ENCODE measurements at places on chromosomes 6 and 20.

DNA sequence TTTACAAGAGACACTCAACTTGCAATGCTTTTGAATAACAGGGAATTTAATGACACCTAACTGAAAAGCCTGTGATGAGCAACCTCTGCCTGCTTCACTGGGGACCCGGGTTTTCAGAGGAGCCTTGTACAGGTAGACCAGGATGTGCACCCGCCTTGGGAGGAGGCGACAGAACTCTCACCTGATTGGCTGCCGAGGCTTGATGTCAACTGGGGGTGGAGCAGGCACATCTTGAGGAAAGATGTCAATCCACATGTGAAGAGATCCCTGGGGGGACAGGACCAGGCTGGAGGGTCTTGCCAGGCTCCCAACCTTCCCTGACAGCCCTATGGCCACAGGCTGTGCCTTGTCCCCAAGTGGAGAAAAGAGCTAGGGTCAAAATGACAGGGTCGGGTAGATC lies 19.8 kb downstream of the ERGIC3 start:
- DNase-seq: peak; percentile 22

- DNase-seq: no peak
Observed at GRCh38 chr6:19444041-19444440, 393.1 kb upstream of the ID4 start.

- no peak for DNase-seq
Observed at GRCh38 chr6:72623808-72624207, 1.9 kb downstream of the KCNQ5 start.

DNA sequence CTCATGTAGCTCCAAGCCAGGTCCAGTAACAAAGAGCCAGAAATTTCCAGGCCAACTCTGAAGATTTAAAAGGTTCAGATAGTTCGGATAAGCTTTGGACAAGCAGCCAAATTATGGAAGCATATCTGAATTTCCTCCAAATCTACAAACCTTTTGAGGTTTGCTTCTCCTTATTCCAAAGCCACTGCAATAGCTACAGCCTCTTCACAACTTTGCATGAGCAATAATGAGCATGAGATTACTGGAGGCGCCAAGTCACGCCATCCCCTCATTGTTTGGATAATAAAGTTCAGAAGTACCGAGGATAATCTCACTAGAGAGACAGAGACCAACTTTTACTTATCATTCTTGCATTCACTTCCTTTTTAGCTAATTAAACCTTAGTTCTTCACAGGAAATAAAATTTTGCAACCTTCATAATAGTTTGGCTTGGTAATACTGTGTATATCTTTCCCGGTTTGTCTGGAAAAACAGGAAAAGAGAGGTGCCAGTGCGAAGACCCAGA lies 329.6 kb upstream of the RSPO3 start:
- no peak for DNase-seq

GRCh38 chr6:26267083-26267589 lies 97.9 kb upstream of the BTN3A2 start:
- no peak for DNase-seq

DNA sequence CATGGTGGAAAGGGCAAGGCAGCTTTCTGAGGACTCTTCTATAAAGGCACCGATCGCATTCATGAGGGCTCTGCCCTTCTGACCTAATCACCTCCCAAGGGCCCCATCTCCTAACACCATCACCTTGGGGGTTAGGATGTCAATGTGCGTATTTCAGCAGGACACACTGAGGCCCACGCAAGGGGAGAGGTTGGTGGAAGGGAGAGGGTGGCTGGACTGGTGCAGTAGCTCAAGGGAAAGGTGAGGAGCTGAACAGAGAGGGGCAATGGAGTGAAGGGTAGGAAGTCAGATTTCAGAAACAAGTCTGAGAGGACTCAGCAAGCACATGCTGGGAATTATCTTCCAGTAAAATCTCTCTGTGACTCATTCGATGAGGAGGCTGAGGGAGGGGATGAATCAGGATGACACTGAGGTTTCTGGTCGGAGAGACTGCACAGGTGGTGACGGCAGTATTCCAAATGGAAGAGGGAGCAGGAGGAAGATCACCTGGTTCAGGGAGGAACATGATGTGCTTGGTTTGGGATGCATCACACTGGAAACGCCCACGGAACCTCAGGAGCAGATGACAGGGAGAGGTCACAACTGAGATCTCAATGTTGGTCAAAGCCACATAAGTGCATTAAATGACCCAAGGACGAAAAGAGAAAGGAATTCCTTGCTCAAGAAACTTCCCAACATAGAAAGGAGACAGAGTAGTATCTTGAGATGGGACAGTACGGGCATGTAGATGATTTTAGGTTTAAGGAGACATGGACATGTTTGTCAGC lies 67.1 kb downstream of the TFAP2A start:
- DNase-seq: no peak

DNA sequence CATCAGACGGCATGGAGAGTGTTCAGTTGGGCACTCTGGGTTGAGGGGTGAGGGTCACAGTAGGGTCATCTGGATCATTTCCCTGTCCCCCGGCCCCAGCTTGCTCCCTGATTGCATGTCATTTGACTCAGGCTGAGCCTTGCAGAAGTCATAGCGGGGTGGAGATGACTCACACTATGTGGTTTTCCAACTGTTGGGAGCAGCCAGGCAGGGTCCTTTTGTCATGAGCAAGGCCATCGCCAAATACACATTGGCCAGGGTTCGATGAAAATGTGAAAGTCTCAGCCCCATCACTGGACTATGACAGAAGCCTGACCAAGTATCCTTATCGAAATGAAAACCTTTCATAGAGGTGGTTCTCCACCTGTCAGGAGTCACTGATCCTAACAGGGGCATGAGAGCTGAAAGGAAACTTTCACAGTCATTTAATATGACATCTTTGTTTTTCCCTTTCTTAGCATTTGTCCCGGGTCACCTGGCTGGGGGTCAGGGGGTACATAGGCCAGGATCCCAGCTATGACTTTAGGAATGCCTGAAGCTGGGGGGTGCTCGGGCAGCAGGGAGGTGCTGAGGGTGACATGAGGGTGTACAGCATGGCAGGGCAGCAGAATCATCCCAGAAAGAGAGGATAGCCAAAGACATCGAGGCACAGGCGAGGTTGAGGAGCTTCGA lies 70.2 kb upstream of the CD93 start:
- no peak for DNase-seq

DNA sequence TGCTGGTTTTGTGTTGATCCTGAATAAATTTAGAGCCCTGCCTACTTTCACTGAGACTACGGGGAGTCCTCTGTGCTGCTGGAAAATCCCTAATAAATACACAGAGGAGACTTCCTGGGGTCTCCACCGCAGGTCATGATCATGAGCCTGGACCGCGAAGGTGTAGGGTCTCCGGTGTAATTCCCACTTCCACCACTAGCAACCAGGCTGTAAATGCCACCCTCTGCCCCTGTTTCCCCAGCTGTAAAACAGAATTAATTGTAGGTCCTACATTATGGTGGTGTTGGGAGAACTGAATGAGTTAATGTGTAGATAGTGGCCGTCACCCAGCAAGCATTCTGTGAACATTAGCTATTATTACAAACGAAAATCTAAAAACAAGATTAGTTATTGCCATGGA lies 191.6 kb upstream of the THBS2 start:
- DNase-seq: no peak

GRCh38 chr20:36465109-36466080 lies 75.9 kb upstream of the MYL9 start:
- DNase-seq: peak; percentile 42

GRCh38 chr20:44176833-44177534 lies 10.0 kb downstream of the JPH2 start:
- no peak for DNase-seq

- DNase-seq: no peak
Observed at GRCh38 chr6:108568551-108569305, 8.0 kb downstream of the FOXO3 start.

- no peak for DNase-seq
Observed at GRCh38 chr6:107600936-107601335, 111.0 kb downstream of the SOBP start.

DNA sequence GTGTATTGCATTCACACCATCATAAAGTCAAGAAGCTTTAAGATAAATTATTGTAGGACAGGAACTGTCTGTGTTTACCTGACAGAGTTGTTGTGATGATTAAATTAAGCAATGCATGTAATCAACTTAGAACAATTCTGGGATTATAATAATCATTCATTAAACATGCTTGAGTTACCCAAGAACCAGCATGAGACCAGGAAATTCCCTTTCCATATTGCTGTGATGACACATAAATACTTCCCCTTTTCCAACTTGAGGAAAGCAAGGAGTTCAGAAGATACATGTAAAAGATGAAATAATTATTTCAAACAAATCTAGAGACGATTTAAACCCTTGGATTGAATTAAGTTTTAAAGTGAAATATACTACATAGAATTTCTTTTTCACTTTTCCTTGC lies 404.4 kb downstream of the GJA1 start:
- no peak for DNase-seq

GRCh38 chr6:166686317-166686716 lies 59.3 kb upstream of the RPS6KA2 start:
- no peak for DNase-seq

DNA sequence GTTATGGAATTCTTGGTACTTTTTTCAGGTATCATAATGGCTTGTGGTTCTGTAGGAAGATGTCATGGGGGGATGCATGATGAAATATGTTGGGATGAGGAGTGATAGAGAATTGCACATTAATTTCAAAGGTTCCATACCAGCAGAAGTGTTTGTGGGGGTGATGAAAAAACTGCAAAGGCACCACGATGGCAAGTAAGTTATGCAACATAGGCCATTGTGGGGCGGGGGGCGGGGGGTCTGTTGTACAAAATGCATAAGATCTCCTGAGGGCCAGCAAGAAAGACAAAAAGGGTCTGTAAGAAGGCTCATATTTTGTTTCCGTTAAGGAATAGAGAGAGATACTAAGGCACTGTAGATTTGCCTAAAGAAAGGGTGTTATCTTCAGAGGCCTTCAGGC lies 26.2 kb downstream of the PLEKHG1 start:
- no peak for DNase-seq
